ENCODE measurements at places on chromosomes 13 and 19.

- no peak for DNase-seq
Observed at GRCh38 chr13:54033323-54033861, 1004.8 kb downstream of the OLFM4 start.

DNA sequence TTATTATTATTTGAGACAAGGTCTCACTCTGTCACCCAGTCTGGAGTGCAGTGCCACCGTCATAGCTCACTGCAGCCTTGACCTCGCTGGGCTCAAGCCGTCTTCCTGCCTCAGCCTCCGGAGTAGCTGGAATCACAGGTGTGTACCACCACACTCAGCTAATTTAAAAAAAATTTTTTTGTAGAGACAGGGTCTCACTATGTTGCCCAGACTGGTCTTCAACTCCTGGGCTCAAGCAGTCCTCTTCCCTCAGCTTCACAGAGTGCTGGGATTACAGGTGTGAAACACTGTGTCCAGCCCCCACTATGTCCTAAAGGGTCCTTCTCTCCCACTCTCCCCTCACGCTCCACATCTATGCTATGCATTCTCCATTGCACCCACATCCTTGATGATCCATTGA is 9.1 kb upstream of the TLE2 start:
- no peak for DNase-seq

- DNase-seq: no peak
Observed at GRCh38 chr19:7262470-7262869, 31.7 kb downstream of the INSR start.

DNA sequence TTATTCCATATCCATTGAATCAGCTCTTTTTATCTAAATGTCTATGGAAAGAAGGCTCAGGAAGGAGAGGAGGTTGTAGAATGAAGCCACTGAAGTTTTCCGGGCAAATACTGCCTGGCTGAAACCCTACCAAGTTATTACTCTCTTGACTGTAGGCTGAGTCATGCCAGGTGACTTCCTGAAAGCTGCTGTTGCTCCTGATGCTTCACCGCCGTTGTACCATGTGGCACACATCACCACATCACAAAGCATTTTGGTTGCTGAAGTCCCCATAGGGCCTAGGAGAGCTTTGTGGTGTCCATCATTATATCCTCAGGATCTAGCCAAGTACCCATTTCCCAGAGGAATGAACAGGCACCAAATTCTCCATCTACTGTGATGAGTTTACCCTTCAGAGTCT is 11.1 kb upstream of the TDRD12 start:
- DNase-seq: no peak

DNA sequence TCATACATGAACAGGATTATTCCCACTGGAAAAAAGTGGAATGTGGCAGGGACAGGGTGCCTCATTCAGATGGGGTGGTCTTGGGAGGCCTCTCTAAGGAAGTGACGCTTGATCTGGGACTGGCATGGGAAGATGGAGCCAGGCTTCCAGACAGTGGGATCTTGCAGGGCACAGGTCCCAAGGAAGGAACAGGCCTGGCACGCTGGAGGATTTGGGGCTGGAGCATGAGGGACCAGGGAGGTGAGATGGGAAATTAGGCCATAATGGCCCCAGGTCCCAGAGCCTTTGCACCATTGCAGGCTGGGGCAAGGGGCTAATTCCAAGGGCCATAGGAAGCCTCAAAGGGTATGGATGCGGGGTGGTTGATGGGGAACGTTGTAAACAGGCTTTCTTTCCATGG is 9.2 kb downstream of the ZNF536 start:
- DNase-seq: no peak

DNA sequence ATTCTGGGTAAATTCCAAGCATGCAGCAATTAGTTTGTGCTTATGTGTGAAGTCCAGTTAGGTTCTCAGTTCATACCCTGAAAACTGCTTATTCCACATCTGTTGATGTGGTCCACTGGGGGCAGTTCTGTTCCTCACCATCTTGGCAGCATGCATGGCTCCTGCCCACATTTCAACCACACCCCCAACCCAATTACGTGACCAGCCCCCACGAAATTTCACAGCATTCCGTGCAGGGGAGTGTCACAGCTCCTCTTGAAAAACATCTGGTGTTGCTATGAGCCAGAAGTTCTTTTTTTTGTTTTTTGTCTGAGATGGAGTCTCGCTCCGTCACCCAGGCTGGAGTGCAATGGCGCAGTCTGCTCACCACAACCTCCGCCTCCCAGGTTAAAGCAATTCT is 9.1 kb upstream of the ERVK3-1 start:
- DNase-seq: no peak

DNA sequence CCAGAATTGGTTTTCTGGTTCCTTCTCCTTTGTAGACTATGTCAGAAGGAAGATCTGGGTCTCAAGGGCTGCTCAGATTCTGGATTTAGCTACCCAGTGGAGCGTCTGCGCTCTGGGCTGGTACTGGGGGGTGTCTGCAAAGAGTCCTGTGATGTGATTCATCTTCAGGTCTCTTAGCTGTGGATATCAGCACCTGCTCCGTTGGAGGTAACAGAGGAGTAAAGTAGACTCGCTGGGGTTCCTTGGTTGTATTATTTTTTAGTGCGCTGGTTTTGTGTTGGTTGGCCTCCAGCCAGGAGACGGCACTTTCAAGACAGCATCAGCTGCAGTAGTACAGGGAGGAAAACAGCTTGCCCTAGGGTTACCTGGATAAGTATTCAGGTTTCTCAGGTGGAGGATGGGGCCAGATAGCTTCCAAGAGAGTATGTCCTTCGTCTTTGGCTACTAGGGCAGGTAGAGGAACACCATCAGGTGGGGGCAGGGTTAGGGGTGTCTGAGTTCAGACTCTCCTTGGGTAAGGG is 10.4 kb upstream of the KLK15 start:
- DNase-seq: no peak

DNA sequence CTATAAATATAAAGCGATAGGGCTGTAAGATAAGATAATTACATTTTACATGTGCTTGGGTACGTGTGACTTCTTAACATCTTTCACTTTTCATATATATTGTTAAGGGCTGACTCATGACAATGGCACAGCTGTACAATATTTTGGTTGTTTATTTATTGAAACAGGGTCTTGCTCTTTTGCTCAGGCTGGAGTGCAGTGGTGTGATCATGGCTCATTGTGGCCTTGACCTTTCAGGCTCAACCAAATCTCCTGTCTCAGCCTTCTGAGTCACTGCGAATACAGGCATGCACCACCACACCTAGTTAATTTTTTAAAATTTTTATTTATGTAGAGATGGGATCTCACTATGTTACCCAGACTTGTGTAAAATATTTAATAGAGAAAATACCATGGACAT is 2532.4 kb upstream of the PCDH20 start:
- no peak for DNase-seq

- no peak for DNase-seq
Observed at GRCh38 chr19:4144666-4145249, 8.7 kb upstream of the CREB3L3 start.

- DNase-seq: no peak
Observed at GRCh38 chr19:48967346-48968178, 2.5 kb downstream of the FTL start.

DNA sequence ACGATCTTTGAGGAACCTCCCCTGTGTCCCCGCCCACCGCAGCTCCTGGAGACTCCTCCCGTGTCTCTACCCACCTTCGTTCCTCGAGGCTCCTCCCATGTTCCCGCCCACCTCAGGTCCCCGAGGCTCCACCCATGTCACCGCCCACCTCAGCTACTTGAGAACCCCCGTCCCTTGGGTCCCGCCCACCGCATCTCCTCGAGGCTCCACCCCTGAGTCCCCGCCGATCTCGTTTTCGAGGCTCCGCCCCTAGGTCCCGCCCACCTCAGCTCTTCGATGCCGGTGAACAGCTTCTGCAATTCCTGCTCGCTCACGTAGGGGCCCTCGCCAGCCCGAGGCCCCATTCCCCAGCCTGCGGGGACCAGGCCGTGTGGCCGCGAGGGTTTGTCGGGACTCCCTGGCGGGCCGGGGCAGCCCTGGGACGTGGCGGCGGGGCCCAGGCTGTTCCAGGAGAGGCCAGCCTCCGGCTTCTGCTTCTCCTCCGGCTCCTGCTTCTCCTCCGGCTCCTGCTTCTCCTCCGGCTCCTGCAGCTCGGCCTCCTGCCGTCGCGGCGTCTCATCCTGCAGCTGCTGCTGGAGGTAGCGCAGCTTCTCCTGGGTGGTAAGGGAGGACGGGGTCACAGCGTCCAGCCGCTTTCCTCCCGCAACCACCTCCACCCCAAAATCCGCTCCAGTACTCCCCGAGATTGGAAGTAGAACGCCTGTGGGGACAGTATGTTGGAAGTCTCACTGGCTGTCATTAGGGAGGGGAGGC is 16.7 kb downstream of the TSKS start:
- DNase-seq: no peak

DNA sequence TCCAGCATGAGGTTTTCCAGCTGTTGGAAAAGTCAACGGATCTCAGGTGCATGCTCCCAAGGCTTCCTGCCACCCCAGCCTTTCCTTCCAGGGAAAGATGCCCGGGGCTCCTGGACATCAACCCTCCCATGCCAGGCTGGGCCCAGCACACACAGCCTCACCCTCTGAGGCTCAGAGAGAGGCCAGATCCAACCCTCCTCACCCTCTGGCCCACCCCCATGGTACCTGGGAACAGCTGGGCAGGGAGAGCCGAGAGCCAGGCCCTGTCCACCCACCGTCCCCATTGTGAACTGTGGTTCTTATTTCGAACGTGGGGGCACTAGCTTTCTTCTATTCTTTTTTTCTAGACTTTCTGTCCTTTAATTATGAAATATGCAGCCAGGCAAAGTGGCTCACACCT is 9.9 kb upstream of the CCNP start:
- DNase-seq: no peak

- DNase-seq: no peak
Observed at GRCh38 chr13:102405499-102406100, 3.8 kb upstream of the FGF14 start.

- no peak for DNase-seq
Observed at GRCh38 chr19:17511724-17512573, 500 bp downstream of the PGLS start.

- DNase-seq: no peak
Observed at GRCh38 chr13:40790154-40790616, 774 bp downstream of the SLC25A15 start.

DNA sequence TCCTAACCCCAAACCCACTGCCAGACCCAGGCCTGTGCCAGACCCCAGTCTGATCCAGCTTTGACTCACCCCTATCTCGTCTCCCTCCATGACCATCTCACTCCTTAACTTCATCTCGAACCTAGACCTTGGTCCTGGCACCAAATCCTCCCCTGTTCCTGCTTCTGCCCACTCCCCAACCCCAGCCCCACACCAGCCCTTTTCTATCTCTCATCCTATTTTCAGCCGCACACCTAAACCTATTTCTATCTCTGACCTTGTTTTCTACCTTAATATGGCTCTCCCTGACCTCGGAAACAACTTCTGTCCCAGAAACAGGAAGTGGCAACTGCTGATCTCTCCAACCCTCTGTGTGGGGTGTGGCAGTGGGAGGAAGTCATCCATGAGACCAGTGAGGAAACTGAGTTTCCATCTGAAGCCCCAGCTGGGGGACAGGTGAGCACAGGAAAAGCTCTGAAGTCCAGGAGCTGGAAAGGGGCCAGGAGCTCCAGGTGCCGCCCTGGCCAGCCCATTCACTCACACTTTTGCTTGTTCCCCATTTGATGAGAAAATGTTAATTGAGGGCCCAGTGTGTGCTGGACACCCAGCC is 13.7 kb downstream of the PTH2 start:
- DNase-seq: no peak

GRCh38 chr13:81058211-81058915 is 717.4 kb upstream of the SPRY2 start:
- no peak for DNase-seq

GRCh38 chr19:38482496-38482895 is 49.0 kb downstream of the RYR1 start:
- no peak for DNase-seq

All from NCI-H524 treated with DMSO at 0.1 percent for 48 hours (cell line).